NCI-H510A (cell line): ENCODE measurements at places on chromosomes 1 and 21.

- no peak for DNase-seq
Observed at GRCh38 chr1:227541796-227542152, 21.6 kb upstream of the ZNF678 start.

- no peak for DNase-seq
Observed at GRCh38 chr21:37909936-37910335, 6.3 kb downstream of the KCNJ6 start.

GRCh38 chr1:89604414-89604735 is 28.5 kb upstream of the LRRC8C start:
- DNase-seq = no peak

DNA sequence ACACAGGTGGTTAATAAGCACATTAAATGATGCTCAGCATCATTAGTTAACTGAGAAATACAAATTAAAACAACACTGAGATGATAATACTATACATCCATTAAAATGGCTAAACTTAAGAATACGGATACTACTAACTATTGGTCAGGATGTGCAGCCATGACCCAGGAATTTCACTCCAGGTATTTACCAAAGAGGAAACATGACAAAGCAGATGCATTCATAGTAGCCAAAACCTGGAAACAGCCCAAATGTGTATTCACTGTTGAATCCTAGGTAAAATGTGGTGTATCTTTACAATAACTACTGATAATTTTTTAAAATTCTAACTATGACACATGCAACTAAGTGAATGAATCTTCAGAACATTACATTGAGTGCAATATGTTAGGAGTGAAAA is 73.0 kb downstream of the PTPRC start:
- no peak for DNase-seq

- DNase-seq = no peak
Observed at GRCh38 chr21:19547951-19548840, 1144.6 kb upstream of the TMPRSS15 start.

DNA sequence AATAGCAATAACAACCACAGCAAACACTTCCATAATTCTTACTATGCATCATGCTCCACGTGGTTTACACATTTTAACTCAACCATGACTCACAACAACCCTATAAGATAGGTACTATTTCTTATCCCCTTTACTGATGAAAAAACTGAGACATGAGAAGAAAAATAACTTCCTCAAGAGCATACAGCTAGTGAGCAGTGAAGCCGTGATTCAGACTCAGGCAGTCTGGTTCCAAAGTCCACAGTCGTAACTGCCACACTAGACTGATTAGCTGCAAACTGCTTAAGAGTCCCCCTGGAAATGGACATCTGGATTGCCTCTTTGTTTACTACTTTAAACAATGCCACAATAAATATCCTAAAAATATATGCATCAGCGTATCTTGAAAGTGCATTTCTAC is 55.7 kb downstream of the PLD5 start:
- DNase-seq = no peak
